ENCODE measurements at places on chromosomes 2 and 18. TPM values are rescaled to one million over a fixed set of nuclear protein-coding genes. Genes with fewer than 3 reads are reported as not detected.

- peaks cover 7% of the 10 kb centered on the region for H3K36me3 ChIP-seq
- H3K27ac ChIP-seq: no peak overlapping the region
- peaks cover 29% of the 10 kb centered on the region for H3K27me3 ChIP-seq
- peaks cover 21% of the 10 kb centered on the region for H3K4me1 ChIP-seq
Observed at GRCh38 chr2:130393318-130393910, 37.6 kb downstream of the PTPN18 start.

DNA sequence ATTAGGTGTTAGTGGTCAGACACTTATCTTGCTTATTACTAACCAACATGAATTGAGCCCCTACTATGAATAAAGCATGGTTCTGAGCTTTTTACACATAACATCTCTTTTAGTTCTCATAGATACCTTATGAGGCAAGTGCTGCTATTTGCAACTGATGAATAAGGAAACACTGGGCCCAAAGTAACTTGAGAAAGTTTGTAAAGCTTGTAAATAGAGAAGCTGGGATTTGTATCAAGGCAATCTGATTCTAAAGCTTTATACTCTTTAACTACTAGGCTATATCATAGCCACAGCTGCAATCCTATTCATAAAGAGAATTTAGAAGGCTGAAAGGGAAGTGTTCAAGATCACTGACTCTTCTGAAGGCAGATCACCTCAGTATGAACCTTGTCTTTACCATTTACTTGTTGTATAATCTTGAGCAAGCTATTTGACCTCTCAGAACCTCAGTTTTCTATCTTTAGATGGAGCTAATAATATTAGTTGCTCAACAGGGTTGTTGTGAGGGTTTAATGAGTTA is 60.4 kb downstream of the ABCB11 start:
- H3K27ac ChIP-seq: no peak overlapping the region
- no peaks in the 10 kb centered on the region for H3K27me3 ChIP-seq
- DNase-seq: no peak
- no peak overlapping the region for H3K4me3 ChIP-seq

DNA sequence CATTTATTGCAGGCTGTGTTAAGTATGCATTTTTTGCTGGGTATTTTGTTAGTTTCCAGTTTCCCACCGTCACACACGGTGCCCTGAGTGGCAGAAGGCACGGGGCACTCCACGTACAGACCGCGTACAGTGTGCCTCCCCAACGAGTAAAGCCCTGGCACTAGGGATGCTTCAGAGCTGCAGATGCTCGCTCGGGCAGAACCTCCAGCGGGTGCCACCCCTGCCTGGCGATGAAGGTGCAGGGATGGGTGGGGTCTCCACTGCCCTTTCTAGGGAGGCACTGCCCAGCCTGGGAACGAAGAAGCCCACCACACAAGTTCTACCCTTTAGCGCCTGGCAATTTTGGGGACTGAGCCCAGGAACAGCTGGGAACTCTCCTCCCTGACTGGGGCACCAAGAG is 4.1 kb downstream of the GREB1 start:
- H3K27me3 ChIP-seq: peaks cover 20% of the 10 kb centered on the region
- no peak overlapping the region for H3K27ac ChIP-seq
- H3K36me3 ChIP-seq: no peaks in the 10 kb centered on the region
- H3K4me3 ChIP-seq: no peak overlapping the region

DNA sequence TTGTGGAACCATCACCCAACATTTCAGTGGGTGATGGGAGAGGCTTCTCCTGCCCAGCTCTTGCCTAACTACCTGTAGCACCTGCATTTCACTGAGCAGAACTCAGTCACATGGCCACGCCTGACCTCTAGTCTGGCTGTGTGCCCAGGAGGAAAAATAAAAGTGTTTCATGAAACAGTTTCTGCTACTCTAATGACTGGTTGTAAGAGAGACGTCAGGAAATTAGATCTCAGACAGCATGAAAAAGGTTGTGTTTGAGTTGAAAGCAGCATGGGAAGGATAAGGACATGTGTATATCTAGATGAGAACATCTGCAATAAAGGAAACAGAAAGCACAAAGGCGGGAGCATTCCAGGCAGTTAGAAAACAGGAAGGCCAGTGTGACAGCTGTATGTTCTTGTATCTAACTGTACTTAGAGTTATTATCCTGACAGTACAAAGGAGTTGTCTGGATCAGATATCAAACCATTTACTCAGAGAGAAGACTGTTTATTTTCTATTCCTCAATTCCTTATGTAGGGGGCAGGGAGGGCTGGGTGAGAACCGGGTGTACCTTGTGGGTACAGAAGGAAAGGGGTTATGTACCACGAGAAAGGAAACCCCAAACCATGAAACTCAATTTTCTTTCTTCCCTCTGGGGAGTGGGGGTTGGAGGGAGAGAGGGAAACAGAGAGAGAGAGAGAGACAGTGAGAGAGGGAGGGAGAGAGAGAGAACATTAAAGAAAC is 307.4 kb upstream of the VWC2L start:
- DNase-seq: no peak
- no peaks in the 10 kb centered on the region for H3K27me3 ChIP-seq
- H3K4me1 ChIP-seq: no peaks in the 10 kb centered on the region

- peaks cover 88% of the 10 kb centered on the region for H3K27me3 ChIP-seq
- H3K36me3 ChIP-seq: peaks cover 4% of the 10 kb centered on the region
- no peak for DNase-seq
- H3K27ac ChIP-seq: no peak overlapping the region
Observed at GRCh38 chr2:44947028-44947375, 5.5 kb downstream of the SIX3 start.

GRCh38 chr2:15840969-15841368 is 99.4 kb upstream of the MYCN start:
- H3K27ac ChIP-seq: no peak overlapping the region
- H3K27me3 ChIP-seq: no peaks in the 10 kb centered on the region
- no peak for DNase-seq
- H3K36me3 ChIP-seq: no peaks in the 10 kb centered on the region
- no peak overlapping the region for H3K4me3 ChIP-seq
- H3K4me1 ChIP-seq: no peaks in the 10 kb centered on the region

DNA sequence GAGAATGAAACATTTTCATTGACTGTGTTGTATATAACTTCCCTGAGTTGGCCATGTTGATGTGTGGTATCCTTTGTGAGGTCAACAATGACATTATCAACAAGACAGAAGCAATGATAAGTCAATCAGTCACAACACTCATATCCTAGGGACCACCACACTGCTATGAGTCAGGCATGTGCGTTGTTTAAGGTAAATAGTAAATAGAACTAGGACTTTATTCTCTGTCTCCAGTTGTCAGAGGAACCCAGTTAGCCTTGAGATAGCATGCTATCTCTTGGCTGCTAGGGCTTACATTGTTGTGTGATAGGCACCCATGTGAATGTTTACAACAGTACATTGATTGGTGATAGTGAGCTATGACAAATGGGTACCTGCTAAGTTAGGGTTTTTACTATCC is 37.3 kb downstream of the GPD2 start:
- peaks cover 15% of the 10 kb centered on the region for H3K36me3 ChIP-seq
- H3K4me3 ChIP-seq: no peak overlapping the region
- H3K27me3 ChIP-seq: no peaks in the 10 kb centered on the region

Gene PDE1A
- total RNA-seq: not detected

DNA sequence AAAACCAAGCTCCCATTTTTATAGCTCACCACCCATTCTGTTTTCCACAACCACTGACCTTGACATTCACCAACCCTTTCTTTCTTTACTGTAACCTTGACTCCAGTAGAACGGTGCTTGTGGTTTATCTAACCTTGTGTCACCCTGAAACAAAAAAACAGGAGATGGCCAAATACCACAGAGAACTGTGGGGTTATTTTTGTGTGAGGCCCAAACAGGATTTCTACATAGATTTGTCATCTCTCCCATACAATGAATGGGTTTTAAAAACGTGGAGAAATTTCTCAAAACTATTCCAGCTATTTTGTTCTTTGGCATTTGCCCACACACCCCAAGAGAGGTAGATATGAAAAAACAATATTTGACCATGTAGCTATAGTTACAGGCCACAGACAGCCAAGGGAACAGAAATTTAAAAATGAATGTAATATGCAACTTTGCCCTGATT is 231.3 kb upstream of the TANK start:
- no peak overlapping the region for H3K27ac ChIP-seq
- H3K4me1 ChIP-seq: peaks cover 9% of the 10 kb centered on the region

GRCh38 chr18:39959839-39960238 is 1995.2 kb upstream of the PIK3C3 start:
- no peak overlapping the region for H3K4me3 ChIP-seq
- no peaks in the 10 kb centered on the region for H3K4me1 ChIP-seq
- DNase-seq: no peak
- no peak overlapping the region for H3K27ac ChIP-seq

Gene SLC16A14
- 0.63 TPM for total RNA-seq

Gene RAPGEF4
- total RNA-seq: 0.97 TPM

Gene UGT1A10
- total RNA-seq: not detected

DNA sequence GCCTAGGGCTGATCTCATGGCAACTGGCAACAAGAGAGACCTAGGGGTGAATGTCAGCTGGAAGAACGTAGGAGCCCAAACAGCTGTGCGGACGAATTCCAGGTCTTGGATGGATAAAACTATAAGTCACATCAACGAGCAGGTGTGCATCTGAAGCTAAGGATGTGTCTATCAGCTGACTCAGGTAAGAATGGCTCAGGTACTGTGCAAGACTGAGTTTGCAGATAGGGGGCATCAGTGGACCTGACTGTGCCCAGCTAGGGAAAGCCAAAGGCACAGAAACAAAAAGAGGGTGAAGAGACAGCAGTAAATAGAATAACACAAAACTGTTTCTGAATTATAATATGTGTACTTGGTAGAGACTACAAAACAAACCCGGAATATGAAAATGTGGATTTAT is 357.3 kb downstream of the ZEB2 start:
- H3K36me3 ChIP-seq: no peaks in the 10 kb centered on the region
- no peak overlapping the region for H3K27ac ChIP-seq
- H3K4me3 ChIP-seq: no peak overlapping the region
- no peaks in the 10 kb centered on the region for H3K27me3 ChIP-seq
- peak; percentile 59 for DNase-seq
- H3K4me1 ChIP-seq: no peaks in the 10 kb centered on the region

GRCh38 chr2:218320704-218321336 is 28.5 kb upstream of the TMBIM1 start:
- no peak for DNase-seq
- peaks cover 12% of the 10 kb centered on the region for H3K27me3 ChIP-seq
- H3K4me1 ChIP-seq: peaks cover 41% of the 10 kb centered on the region

Gene ZSWIM2
- not detected for total RNA-seq

Gene TMEM185B
- total RNA-seq: 25.6 TPM

DNA sequence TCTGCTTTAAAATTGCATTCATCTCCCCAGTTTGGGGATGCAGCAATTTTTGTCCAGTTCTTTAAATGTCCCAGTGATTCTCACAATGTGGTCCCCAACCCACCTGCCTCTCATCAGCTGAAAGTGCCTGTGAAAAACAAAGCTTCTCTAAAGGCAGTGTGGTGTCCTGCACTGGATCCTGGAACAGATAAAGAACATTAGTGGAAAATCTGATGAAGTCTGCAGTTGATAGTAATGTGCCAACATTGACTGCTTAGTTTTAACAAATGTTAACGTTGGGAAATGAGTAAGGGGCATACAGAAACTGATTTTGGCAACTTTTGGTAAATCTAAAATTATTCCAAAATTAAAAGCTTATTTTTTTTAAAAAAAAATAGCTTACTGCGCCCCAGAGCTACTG is 9.3 kb downstream of the FZD5 start:
- no peaks in the 10 kb centered on the region for H3K4me1 ChIP-seq
- H3K27me3 ChIP-seq: peaks cover 32% of the 10 kb centered on the region
- no peak for DNase-seq

Gene POMC
- 2.1 TPM for total RNA-seq

DNA sequence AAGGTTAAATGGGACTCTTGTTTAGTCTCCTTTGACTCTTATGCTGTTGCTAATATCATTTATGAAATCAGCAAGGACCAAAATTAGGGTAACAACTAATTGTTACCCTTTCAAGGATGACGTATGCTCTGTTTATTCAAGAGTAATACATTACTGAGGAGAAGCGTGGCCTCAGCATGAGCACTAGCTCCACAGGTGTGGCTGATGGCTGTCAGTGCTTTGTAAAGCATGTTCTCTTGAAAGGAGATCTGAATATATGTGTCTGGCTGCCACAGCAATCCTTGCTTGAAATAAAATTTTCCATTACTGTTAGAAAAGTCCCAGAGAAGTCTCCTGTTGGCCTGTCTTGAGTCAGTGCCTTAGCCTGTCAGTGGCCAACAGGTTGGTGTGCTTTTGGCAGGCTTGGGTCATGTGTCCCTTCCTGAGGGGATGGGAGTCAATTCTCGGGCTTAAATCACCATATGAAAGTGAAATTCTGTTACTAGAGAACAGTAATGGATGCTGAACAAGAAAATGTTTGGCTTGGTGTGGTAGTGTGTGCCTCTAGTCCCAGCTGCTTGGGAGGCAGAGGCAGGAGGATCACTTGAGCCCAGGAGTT is 32.7 kb downstream of the ABI2 start:
- no peak for DNase-seq
- no peaks in the 10 kb centered on the region for H3K4me1 ChIP-seq
- H3K36me3 ChIP-seq: peaks cover 3% of the 10 kb centered on the region
- H3K4me3 ChIP-seq: no peak overlapping the region
- no peak overlapping the region for H3K27ac ChIP-seq
